HEK293T (cell line): ENCODE measurements at places on chromosomes 7 and 10.

DNA sequence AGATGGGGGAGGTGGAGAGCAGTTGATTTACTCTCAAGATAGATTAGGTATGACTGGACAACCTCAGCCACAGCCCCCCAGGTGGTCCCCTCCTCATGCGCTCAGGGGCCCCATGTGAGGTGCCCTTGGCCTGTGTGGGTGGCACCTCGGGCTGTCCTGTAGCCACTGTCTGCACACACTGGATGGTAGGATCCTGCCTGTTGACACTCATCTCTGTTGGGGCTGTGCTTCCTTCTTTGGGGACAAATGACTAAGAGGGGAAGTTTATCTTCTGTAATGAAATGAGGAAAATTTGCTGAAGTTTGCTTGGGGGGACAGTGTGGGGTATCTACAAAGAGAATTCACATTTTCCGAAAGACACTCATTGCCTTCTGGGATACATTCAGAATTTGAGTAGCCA, 53.6 kb upstream of the ANTXRL start:
- no peak for DNase-seq

DNA sequence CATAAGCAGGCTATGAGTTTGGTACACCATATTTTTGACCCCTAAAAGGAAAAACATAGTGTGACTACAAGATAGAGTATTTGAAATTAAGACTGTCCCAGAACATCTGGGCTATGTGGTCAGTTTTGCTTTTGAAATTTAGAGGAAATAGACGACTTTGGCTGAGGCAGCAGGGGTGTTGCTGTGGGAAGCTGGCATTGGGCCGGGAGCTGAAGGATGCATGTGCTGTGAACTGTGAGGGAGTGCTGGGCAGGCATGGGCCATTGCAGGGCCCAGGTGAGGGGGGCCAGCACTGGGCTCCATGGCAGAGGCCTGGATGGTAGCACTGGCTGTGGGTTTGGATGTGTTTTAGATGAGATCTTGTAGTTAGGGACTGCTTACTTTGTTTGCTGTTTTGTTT, 168.3 kb downstream of the BMPER start:
- DNase-seq, result no peak

DNA sequence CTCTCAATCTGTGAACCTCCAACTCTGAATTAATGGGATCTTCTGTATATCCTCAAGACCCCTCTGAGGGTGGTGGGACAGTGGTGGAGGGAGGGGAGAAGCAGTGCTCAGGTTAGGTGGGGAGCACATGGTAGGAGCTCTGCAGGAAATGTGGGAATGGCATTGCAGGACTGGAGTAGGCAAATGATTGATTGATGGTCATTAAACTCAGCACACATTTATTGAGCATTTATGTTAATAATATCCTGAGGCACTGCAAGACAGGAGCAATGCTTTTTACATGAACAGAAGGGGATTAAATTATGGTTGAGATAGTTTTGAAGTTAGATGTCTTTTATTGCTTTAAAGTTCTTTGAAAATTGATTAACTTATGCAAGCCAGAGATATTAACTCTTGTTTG, 14.1 kb downstream of the BMPER start:
- DNase-seq, result no peak

DNA sequence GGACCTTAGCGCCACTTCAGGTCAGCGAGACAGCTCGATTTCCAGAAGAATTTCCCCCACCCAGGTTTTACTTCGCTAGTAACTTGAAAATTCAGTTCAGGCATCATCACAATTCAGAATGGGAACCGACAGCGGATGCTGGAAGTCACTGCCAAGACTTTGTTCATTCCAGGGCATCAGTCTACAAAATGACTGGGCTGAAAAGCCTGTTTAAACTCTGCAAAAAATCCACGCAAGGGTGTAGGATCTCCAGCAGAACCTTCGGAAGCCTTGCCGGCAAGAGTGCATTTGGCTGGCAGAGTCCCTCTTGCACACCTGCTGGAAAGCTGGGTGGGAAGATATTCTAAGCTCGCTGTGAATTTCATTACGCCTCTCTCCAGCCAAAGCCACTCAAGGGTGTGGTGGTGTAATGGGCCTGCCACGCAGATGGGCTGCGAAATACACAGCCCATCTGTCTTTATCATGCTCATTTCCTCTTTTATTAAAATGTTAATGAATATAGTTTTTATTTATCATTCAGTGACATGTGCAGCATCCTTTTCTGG, 672.0 kb upstream of the FOXK1 start:
- no peak for DNase-seq

- DNase-seq, result no peak
Measured at GRCh38 chr7:489876-490275, 29.8 kb downstream of the PDGFA start.

GRCh38 chr7:140136073-140136472, 40.7 kb downstream of the KDM7A start:
- no peak for DNase-seq

- DNase-seq, result no peak
Measured at GRCh38 chr7:1220977-1221745, 11.5 kb upstream of the UNCX start.

DNA sequence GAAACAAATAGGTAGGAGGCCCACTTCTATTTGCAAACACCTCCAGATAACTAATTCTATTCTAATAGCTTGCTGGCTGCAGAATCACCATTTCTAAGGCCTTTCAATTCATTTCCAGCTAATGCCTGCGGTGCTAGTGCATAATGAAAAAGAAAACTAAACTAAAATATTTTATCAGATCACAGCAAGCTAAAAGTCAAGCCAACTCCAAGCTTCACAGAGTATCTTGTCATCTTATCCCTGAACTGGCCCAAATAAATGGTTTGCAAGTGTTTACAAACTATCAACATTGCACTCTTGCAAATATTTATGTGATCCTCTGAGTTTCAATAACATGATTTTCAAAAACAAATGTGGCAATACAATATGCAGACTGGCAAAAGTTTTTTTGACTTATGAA, 166.0 kb downstream of the IPMK start:
- no peak for DNase-seq

GRCh38 chr7:138154661-138155060, 78.4 kb downstream of the AKR1D1 start:
- no peak for DNase-seq
